ENCODE measurements at places on chromosomes 7 and 10.

DNA sequence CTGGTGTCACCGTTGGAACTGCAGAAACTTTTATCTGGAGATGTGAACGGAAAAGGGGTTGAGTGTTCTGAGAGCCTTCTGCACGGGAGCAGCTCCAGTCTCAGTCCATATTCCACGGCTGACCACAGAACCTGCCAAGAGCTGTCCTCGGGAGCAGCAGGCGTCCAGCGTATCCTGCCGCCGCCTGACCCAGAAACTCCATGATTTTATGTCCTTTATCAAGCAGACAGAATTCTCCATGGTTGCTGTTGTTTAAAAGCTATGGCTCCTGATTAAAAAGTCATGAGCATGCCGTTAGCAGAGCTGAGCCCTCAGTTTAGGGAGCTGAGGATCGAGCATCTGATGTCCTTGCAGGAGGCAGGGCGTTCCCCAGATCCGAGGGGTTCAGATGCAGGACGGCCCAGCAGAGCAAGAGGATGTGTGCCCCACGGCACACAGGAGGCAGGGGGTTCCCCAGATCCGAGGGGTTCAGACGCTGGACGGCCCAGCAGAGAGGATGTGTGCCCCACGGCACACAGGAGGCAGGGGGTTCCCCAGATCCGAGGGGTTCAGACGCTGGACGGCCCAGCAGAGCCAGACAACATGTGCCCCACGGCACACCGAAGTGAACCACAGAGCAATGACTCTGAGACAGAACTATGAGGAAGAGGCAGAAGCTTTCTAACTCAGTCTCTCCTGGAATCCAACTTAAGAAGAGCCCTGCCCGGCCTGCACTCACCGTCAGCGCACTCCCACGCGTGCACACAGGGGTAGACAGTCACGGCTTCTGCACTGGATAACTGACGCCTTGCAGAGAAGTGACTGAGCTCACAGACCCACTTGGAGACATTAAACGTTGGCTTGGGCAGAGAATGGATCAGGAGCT lies 96.4 kb downstream of the WDR37 start:
- no peak for DNase-seq

- DNase-seq = no peak
These were observed 25.6 kb downstream of the DIP2C start for GRCh38 chr10:663831-664251.

DNA sequence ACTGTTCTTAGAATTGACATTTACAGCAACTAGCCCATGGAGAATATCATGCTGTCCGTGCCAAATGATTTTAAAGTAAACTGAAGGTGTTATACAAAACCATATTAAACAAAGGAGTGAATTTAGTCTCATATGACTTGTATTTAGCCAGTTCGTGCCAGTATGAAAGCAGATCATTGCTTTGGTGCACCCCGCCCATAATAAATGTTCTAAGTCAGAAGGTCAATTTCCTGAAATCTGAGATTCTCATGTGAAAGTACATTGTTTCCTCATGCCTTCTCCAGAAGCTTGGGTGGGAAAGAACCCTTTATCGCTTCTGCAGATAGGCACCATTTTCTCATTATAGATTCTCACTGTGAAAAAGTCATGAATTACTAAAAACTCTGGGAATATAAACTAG lies 106.4 kb downstream of the CAMK1D start:
- no peak for DNase-seq

DNA sequence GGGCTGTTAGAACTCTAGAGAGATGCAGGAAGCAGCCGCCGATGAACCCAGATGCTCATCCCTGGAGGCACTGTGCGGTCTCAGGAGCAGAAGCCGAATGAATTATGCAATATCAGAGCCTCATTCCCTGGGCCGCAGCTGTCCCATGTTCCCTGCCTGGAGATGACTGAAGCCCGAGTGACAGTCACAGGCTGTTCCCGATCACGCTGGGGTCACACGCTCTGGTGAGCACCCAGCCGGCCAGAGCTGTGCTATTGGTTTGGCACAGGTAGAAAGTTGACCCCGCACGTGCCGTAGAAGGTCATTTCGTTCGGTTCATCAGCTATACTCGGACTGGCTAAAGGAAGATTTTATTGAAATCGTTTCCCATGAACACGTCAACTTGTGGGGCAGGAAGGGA lies 140.5 kb upstream of the SH2B2 start:
- no peak for DNase-seq

- no peak for DNase-seq
These were observed 33.5 kb upstream of the RHOBTB1 start for GRCh38 chr10:60977161-60978122.

DNA sequence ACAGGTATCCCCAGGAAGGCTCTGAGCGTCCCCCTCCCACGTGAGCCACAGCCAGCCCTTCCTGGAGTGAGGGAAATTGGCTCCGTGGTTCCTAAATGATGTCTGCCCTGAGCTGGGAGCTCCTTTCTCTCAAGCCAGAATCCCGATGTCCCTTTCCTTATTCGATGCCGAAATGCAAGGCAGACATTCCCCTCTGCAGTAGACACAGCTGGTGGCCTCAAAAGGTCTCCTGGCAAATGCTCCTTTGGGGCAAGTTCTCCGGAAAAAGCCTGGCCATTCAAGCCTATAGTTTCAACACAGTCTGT lies 98.9 kb downstream of the HIP1 start:
- DNase-seq = no peak
